Amniotic stem cell (primary cell): ENCODE measurements at places on chromosomes 7 and 10.

DNA sequence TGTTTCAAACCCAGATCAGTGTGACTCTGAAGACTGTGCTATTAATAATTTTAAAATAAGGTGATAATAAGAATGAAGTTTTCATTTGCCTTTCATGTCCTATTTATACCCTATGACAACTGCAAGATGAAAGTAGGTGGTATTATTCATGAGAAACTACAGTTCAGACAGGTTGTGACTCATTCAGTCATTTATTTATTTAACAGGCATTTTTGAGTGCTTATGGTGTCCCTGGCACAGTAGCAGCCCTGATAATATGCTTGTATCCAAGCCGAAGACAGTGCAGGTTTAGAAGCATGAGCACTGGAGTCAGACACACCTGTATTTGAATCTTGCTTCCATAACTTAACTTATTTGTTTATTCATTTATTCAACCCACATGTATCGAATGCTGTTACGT lies 87.1 kb downstream of the FZD1 start:
- DNase-seq = no peak

GRCh38 chr10:12978891-12979290 lies 22.6 kb downstream of the CCDC3 start:
- DNase-seq = no peak

DNA sequence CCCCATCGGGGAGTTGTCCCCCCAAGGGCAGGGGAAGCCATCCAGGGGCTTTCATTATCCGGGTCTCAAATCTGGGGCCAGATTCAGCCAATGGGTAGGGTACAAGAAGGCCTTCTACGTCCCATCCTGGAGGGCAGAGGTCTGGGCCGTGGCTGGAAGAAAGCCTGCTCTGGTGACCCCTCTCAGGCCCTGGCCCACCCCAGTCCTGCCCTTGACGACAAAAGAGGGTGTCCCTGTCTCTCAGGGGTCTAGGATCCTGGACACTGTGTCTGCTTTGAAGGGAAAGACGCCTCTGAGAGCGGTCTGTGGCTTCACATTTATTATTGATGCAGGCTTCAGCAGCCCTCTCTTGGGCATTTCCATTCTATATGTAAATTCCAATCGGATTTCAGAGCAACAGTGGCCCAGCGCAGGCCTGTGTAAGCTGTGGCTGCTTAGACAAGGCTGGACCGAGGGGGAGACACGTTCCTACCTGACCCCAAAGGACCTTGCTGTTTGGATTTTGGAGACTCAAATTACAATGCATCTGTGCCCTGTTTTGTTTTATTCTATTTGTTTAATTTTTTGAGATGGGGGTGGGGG lies 83.2 kb upstream of the BAIAP2L1 start:
- no peak for DNase-seq

DNA sequence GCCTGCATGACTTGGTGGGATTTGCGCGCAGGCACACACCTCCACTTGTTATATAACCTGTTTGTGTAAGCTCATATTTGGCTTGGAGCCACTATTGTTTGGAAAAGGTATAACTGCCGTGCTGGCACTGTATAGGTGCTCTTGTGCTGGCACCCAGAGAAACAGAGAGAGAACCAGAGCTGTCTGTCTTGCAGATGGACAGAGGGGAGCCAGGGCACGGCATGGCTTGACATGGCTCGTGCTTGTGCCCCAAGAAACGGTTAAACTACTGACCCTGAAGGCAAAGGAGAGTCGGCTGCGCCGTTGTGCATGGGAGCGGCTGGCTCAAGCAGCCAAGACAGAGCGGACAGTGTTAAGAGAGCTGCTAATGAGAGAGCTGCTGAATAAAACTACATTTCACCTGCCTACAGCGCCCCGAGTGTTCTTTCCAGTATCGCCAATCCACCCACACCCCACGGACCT lies 23.2 kb downstream of the RAPGEF5 start:
- no peak for DNase-seq

DNA sequence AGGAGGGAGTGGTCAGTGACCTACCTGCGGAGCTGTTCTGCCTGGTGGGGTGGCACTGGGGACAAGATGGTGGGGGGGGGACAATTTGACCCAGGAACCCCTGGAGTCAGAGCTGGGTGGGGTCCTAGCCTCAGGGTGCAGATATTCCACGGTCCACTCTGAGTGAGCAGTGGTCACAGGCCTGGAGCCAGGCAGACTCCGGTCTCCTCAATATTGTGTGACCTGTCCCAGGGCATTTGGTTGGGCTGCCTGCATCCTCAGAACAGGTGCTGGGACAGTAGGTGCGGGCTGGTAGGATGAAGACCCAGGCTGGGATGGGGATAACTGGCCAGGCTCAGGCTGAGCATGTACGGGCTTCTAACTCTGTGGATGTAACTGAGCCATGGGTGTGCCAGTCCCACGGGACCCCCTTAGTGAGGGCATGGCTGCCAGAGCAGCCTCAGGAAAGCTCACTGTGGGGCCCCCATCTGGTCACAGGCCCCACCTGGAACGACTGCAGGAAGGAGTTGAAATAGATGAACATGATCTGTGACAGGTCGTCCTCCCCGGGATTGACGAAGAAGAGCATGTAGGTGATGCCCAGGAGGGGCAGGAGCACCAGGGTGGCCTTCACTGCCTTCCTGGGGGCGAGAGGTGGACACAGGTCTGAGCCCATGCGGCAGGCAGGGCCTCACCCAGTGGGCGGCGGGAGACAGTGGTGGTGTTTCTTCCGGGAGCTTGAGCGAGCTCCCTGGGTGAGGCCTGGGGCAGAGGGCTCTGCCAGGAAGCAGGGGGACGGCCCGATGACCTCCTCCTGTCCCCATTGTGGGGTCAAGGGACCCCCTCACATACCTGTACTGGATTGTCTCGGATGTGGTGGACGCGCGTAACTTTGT lies 26.9 kb downstream of the CRHR2 start:
- no peak for DNase-seq

- no peak for DNase-seq
Observed at GRCh38 chr7:35846816-35847412, 46.1 kb downstream of the SEPTIN7 start.

- no peak for DNase-seq
Observed at GRCh38 chr7:127447326-127447945, 54.9 kb upstream of the ZNF800 start.

GRCh38 chr7:121480566-121481335 lies 84.6 kb upstream of the FAM3C start:
- no peak for DNase-seq

- DNase-seq = no peak
Observed at GRCh38 chr10:60973086-60973485, 29.1 kb upstream of the RHOBTB1 start.

GRCh38 chr10:68155615-68156210 lies 46.4 kb downstream of the MYPN start:
- DNase-seq = no peak

GRCh38 chr7:125010540-125010939 lies 80.9 kb upstream of the POT1 start:
- DNase-seq = no peak
